ENCODE measurements at places on chromosomes 12 and 14.

GRCh38 chr12:91841822-91842221 lies 303.8 kb downstream of the BTG1 start:
- no peak for DNase-seq

DNA sequence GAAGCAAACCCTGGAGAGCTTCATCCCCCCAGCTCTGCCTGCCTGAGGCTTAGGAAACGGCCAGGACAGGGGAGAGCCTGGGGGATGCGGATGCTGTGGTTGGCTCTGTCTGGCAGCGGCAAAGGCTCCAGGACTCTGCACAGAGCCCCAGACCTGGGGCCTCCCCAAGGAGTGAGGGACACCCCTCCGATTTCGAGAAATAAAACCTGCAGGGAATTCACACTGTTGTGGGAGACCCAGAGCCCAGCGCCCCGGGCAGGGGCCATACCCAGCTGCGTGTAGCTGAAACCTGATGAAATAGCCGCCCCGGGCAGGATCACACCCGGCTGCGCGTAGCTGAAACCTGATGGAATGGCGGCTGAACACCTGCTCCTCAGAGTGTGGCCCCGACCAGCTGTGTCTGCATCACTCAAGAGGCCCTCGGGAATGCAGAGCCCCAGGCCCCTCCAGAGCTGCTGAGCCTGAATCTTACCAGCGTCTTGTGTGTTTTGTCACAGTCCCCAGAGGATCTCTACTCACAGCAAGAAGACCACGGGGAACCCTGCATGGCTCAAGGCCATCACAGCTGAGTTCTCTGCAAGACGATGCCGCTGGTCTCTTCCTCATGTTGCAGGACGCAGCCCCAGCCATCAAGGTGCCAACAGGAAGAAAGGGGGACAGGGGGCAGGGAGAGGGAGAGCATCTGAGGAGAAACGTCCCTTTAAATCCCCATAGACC lies 46.5 kb upstream of the GALNT9 start:
- no peak for DNase-seq

- no peak for DNase-seq
These were observed 776.0 kb downstream of the C12orf50 start for GRCh38 chr12:87253157-87253556.

DNA sequence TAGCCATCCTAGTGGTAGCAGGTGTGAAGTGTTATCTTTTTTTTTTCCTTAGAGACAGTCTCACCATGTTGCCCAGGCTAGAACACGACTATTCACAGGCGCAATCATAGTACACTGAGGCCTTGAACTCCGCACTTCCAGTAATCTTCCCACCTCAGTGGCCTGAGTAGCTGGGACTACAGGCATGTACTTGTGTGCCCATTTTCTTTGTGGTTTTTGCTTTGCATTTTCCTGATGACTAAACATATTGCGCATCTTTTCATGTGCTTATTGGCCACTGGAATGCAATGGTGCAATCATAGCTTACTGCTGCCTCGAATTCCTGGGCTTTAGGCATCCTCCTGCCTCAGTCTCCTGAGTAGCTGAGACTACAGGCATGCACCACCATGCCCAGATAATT lies 33.3 kb upstream of the GCH1 start:
- no peak for DNase-seq

DNA sequence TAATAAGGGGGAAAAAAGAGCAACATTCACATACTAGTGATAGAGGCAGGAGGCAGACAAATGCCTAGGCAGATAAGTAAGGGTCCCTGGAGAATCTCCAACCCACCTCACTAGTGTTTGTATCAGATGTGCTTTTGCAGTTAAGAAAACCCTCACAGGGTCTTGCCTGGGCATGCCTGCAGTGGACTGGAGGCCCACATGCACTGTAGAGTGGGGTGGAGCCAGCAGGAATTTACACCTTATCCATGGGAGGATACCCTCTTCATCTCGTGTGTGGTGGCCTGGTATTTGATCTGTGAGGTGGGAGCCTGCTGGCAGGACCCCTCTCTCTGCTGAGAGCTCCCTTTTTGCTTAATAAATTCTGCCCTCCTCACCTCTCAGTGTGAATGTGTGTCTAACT lies 238.0 kb upstream of the SLC16A7 start:
- no peak for DNase-seq

DNA sequence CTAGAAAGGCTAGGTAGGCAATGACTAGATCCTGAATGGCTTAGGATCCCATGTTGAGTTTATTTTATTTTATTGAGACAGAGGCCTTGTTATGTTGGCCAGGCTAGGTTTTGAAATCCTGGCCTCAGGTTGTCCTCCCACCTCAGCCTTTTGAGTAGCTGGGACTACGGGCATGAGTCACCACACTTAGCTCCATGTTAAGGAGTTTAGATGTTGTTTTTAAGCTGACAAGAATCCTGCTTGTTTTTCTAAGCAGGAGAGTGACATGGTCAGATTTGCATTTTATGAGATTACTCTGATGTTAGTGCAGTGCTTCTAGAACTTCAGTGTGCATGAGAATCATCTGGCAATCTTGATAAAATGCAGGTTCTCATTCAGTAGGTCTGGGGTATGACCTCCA lies 14.5 kb downstream of the CCDC198 start:
- no peak for DNase-seq

- no peak for DNase-seq
These were observed 9.1 kb downstream of the KIF26A start for GRCh38 chr14:104147346-104148125.

DNA sequence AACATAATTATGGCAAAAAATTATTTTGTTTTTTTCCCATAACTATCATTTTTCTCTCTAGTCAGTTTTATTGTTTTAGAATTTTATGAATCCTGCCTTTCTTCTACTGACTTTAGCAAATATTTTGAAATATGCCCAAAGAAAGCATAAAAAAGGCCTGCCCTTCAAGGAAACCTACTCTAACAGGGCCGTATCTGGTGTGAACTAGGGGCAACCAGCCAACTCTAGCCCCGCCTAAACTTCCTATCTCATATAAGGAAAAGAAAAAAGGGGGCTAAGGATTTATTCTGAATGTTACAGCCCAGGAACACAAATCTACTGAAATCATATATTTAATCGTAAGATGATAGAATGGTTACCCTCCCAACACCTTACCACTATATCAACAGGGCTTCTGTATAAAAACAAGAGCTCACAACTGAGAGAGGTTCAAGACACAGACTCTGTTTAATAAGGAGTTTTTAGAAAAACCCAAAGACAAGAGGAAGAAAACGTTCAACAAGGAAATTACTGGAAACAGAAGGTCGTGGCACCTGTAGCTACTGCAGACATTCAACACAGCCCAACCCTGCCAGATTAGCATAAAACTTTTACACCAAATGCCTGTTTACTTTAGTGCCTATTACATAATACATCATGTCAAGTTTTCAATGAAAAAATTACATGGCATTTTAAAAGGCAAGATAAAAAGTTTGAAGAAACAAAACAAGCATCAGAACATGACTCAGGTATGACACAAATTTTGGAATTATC lies 12.9 kb upstream of the EPYC start:
- no peak for DNase-seq

DNA sequence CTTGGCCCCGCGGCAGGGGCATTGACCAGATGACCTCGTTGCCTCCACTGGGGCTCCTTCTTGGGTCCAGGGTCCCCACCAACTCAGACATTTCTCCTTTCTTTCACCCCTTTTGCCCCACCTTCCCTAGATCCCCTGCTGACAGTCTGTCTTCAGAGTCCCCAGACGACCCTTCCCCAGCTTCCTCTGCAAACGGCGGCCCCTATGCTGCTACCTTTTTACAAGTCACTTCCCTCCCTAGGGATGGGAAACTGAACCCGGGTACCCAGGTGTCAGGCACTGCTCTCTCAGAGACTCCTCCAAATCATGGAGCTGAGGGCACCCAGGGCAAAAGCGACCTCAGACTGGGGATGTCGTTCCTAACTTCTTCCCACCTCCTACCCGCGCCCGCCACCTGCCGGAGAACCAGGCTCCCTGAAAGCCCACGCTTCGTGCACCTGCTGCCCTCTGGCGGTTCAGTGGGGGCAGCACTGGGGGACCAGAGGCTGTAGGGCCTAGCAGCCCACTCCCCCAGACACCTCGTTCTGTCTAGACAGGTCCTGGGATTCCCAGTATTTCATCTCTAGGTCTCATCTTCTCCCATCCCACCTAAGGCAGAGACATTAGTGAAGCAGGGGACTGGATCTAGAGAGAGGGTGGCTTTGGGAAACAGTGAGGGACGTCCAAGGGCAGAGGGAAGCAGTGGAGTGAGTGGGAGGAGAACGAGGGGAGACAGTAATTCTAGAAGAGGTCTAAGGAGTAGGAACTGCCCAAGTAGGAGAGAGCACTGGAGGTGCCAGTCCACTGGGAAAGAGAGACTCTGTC lies 4.9 kb downstream of the ZNF385A start:
- DNase-seq = peak; percentile 84

GRCh38 chr14:39991041-39991440 lies 558.8 kb upstream of the FBXO33 start:
- DNase-seq = no peak

DNA sequence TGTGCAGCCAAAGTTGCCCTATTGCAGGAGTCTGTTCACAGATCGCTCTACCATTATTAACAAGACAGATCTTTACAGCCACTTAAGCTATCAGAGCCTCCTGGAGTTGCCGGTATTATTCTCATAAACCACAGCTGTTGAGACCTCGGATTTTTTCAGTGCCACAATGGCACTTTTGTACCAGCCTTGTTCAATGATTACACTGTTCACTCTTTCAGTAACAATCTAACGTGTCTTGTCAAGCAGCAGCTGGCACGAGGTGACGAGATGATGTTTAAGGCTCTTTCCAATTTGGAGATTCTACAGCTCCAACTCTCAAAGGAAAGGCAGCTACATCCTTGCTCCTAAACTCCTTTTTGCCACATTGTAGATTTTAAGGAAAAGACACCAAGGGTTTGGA lies 30.7 kb downstream of the LRIG3 start:
- no peak for DNase-seq

DNA sequence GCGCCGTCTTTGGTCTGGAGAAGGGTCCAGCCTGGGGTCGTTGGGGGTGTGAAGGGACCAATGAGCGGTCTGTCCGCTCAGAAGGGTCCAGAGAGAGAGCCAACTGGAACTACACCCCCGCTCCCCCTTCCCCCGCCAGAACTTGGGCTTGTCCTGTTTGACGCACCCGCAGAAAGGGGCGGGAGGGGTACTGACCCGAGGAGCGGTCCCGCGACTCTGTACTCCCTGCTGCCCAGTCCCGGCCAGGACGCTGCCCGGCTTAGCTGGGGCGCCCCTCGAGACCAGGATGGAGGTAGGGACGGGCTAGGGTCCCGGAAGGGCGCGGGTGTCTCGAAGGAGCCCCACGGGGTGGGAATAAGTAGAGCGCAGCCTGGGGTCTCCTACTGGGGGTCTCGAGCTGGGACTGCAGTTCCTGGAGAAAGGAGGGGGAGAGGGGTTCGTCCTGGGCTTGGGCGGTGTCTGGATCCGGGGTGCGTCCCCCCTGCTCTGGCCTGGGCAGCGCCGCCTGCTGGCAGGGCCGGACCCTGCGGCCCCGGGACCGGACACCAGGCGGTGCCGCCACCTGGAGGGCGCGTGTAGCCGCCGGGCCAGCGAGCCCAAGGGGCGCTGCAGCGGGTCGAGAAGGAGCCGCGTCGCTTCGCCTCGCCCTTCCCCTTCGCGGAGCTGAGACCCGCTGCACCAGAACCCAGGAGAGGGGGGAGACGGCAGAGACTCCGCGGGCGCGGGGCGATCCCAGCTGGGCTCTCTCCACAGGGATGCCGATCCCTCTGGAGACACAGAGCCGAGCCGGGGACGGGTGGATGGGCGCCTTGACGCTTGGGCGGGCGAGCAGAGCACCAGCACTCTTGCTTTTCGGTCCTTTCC lies 3.8 kb upstream of the CACNB3 start:
- DNase-seq = peak; percentile 81

DNA sequence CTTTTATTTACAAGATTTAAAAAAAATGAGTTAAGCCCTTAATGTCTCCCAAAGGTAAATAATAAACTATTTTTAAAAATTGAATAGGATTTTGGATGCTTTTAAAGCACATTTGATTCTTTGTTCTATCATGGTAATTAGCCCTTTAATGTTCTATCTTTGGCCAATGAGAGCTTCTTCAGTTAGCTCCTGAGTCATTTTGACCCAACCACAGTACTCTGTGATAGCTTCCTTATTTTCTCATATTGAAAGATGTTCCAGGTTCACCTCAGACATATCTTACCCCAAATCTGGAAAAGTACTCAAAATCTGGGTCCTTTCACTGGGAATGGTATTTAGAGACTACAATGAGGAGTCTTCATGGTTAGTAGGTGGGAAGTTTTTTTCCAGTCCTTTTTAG lies 98.0 kb downstream of the MYRFL start:
- DNase-seq = no peak

GRCh38 chr14:33782923-33783322 lies 168.0 kb downstream of the EGLN3 start:
- DNase-seq = no peak

DNA sequence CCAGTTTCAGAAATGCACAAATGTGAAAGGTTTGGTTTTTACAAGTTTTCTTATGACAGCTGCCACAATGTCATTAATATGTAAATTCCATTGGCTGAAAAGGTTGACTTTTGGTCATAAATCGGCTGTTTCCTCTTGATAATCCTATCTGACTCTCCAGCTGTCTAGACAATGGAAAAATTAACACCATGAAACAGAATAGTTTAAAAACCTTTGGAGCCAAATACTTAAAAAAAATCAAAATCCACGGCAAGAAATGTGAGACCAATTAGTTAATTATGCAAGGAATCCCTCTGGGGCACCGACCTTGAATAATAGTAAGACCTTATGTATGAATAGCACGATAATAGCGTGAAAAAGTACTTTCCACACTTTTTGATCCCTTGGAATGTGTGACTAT lies 138.0 kb downstream of the ZNF664 start:
- DNase-seq = no peak

GRCh38 chr12:77678621-77679020 lies 152.1 kb upstream of the NAV3 start:
- DNase-seq = no peak

DNA sequence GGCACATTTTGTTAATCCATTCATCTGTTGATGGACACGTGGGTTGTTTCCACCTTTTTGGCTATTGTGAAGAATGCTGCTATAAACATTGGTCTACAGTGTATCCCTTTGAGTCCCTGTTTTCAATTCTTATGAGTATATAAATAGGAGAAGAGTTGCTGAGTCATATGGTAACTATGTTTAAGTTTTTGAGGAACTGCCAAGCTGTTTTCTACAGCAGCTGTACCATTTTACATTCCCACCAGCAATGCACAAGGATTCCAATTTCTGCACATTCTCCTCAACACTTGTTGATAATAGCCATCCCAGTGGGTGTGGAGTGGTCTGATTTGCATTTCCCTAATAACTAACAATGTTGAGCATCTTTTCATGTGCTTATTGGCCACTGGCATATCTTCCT lies 6.9 kb upstream of the SVOP start:
- DNase-seq = no peak

- no peak for DNase-seq
These were observed 14.4 kb downstream of the TTLL5 start for GRCh38 chr14:75675265-75675960.

GRCh38 chr14:64825006-64825405 lies 54.7 kb downstream of the SPTB start:
- no peak for DNase-seq

GRCh38 chr12:570921-571794 lies 92.1 kb downstream of the NINJ2 start:
- no peak for DNase-seq

GRCh38 chr14:78399316-78399889 lies 229.2 kb downstream of the NRXN3 start:
- DNase-seq = no peak

GRCh38 chr14:71686677-71687076 lies 245.6 kb upstream of the RGS6 start:
- no peak for DNase-seq

All from CD4-positive, alpha-beta T cell treated with Interleukin-2 at 100 ng/mL for 4 hours (primary cell).